ENCODE measurements at places on chromosomes 16 and 17.

GRCh38 chr16:19497176-19497575 is 24.7 kb downstream of the GDE1 start:
- no peak for DNase-seq

GRCh38 chr17:44887016-44887415 is 12.2 kb downstream of the EFTUD2 start:
- no peak for DNase-seq

- no peak for DNase-seq
These were observed 6.3 kb downstream of the SRCIN1 start for GRCh38 chr17:38599398-38599856.

GRCh38 chr17:58969612-58970011 is 137.1 kb downstream of the TRIM37 start:
- no peak for DNase-seq

- DNase-seq, result no peak
These were observed 6.1 kb downstream of the RFFL start for GRCh38 chr17:35057332-35057915.

- DNase-seq, result no peak
These were observed 76.8 kb upstream of the LGALS9 start for GRCh38 chr17:27554152-27554551.

DNA sequence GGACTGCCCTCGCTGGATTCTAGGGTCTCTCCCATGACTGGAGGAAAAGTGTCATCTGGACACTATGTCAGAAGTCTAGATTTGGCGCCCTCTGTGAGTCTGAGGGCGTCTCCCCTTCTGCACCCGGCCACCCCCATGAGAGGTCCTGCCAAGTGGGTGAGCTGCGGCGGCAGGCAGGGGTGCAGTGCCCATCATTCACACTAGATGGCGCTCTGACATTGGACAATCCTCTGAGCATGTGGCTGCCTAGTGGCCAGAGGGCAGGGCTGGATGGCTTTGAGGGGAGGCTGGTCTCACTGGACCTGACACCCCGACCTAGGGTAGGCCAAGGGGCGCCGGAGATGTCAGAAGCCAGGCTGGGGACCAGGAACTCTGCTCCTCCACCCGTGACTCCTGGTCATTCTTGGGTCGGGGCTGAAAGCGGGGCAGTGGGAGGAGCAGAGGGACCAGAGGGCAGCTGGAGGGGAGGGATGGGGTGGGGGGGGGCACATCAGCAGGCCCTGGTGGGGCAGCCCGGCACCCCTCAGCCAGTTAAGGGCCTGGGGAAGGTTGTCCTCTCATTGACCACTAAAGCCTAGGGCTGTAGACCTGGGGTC is 28.0 kb downstream of the MRM1 start:
- DNase-seq, result peak; percentile 81

GRCh38 chr16:85897382-85897781 is 1.6 kb upstream of the IRF8 start:
- DNase-seq, result no peak

DNA sequence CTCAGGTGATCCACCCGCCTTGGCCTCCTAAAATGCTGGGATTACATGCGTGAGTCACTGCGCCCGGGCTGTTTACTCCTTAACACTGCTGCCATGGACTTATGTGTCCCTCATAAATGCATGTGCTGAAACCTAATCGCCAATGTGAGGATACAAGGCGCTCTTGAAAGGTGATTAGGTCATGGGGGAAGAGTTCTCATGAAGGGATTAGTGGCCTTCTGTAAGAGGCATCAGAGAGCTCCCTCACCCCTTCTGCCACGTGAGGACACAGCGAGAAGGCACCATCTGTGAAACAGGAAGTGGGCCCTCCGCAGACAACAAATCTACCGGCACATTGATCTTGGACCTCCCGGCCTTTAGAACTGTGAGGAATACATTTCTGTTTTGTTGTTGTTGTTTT is 19.1 kb downstream of the ITPRIPL2 start:
- no peak for DNase-seq

DNA sequence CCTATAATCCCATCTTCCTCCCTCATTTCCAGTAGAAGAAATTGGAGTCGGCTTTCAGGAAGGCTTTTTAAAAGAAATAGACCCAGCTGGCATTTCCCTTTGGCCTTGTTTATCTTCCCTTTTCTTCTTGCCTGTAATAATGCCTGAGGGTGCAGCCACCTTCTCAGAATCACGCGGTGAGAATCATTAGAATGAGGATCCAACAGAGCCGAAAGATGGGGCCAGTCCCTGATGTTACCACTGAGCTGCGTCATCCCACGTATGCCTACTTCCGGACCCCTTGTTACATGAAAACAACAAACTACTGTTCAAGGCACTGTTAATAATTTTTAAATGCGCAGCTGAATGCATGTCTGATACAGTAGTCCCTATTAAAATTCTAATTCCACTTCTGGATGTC is 24.1 kb downstream of the SDR42E1 start:
- DNase-seq, result no peak

DNA sequence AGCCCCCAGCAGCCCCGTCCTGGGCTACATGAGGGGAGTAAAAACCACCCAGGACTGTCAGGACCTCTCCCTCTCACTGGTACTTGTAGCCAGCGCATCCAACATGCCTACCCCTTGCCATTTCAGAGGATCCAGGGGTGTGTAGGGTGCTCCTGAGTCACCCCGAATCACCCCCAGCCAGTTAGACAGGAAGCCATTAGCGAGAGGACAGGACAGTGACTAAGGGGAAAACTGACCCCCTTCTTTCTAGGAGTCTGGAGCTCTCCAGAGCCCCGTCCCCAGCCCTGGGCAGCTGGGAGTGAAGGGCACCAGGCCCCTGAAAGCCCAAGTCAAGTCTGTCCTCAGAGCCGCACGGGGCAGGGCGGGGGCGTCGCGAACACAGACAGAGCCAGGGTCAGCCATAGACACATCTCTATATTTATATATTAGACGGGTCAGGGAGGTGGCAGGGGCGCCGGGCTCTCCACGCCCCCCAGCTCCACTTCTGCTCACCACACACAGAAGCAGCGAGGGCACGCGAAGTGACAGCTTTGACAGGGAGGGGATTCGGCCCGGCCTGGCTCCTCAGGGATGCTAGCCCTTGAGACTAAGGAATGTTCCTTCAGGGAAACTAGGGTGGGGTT is 485 bp upstream of the GDPD3 start:
- DNase-seq, result no peak

DNA sequence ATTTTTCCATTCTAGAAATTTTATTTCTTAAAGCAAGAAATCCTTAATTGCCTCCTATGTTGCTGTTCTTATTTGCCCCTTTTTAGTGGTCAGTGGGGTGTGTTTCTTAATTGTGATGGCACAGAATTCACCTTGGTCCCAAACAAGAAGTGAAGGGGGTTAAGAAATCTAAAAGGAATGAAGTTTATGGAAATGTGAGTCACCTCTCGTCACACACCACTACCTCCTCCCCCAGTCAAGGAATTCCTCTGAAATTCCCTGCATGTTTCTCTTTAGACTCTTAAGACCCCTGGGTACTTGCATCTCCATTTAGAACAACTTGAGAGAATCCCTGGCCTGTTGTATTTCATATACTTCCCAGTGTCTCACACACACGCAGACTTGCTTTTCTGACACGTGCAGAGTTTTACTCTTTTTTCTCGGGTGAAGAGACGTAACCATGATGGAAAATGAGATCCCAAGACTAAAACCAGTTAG is 247.4 kb downstream of the PRKCA start:
- DNase-seq, result no peak

- no peak for DNase-seq
These were observed 1.7 kb downstream of the GALR2 start for GRCh38 chr17:76076146-76076764.

DNA sequence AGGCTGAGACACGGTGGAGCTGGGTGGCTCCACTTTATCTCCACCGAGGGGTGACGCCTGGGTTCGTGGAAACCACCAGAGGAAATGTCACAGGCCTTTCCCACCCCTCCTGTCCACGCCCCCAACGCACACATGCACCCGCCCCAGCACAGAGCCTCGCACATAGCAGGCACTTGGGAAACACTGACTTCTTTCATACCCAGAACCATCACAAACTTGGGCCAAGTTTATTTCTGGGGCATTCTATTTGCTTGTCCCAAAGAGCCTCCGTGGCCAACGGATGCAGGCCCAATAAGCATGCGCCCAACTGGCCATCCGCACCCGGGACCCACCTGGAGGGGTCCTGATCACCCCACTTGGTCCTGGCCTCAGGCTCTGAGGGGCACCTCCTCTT is 3.3 kb downstream of the BCAR1 start:
- no peak for DNase-seq
